Suppressor macrophage treated with lipopolysaccharide for 4 hours (primary cell): ENCODE measurements at places on chromosomes 2 and 18.

DNA sequence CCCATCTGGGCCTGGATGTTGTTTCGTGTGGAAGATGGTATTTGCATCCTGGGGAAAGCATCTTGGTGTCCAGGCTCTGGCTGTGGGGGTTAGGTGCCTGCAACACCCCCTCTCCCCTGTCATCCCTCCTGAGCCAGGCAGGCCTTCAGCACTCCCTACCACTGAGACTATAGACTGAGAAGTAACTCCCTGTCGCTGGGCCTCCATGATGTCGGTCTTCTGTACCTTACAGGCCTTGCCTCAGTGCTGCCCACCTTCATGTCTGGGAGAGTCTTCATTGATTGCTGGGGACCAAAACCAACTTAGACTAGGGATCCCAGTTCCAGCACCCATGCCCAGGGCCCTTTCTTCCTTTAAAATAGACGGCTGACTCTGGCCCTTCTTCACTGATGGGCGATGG lies 33.1 kb upstream of the DNMT3A start:
- DNase-seq = no peak

GRCh38 chr2:88955607-88956006 lies 264.1 kb downstream of the RPIA start:
- DNase-seq = no peak

- DNase-seq = no peak
These were observed 30.3 kb upstream of the AFTPH start for GRCh38 chr2:64493788-64494187.

GRCh38 chr2:145725876-145726275 lies 1206.0 kb upstream of the ZEB2 start:
- DNase-seq = no peak

DNA sequence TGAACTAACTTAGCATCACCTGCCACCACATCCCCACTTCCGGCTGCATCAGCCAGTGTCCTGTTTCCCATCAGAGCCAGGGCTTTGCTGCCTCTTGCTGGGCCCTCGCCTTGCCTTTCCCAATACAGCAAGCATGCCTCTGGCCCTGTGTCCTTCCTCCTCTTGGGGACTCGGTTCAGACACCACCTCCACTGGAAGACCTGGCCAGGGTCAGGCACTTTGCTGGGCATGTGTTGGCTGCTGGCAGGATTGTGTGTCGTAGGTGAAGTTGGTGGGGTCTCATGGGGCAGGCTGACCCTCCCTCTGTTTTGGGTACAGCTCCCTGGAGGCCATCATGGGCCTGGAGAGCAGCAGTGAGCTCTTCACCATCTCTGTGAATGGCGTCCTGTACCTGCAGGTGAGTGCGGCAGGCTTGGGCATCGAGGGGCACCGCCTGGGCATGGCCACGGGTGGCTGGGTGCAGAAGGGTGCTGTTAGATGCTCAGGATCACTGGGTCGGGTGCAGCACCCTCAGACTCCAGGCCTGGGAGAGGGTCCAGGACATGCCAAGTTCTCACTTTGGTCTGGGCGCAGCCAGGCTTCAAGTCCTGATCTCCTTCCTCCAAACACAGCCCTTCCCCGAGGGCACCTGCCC lies 6.6 kb downstream of the ERFE start:
- no peak for DNase-seq
